Heart right ventricle (tissue), 16 donors: ENCODE measurements at places on chromosomes 3 and 15. TPM values are rescaled to one million over a fixed set of nuclear protein-coding genes. Genes with fewer than 3 reads are reported as not detected.
A peak's percentile ranks its signal among the peaks of the same experiment; 100 is the strongest.

The RYR3 gene
- 0.07 TPM for polyA plus RNA-seq

The MCCC1 gene
- polyA plus RNA-seq = 31.5 TPM

The GOLGA8G gene
- not detected for polyA plus RNA-seq

The TRIM42 gene
- polyA plus RNA-seq = not detected

The RLBP1 gene
- not detected for polyA plus RNA-seq

The ACKR4 gene
- polyA plus RNA-seq = 0.78 TPM

The GRK7 gene
- polyA plus RNA-seq = not detected

The ATP13A5 gene
- not detected for polyA plus RNA-seq

GRCh38 chr3:177618873-177619733 lies 421.8 kb upstream of the TBL1XR1 start:
- no peak for DNase-seq

DNA sequence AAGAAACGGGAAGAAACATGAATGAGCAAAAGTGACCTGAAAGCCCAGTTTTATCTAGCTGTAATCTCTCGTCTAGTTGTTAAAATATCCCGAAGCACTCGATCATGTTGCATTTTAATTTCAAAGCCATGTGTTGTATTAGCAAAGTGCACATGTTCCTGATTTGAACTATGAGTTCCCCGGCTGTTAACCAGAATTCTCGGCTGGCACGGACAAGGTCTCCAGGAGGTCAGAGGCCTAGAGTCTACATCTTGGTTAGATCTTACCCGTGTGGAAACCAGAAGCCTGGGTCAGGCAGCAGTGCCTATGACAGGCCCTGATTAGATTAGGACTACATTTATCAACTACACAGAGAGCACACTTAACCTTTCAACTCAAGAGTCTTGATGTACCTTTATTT lies 195.8 kb downstream of the CDIN1 start:
- no peak for DNase-seq

DNA sequence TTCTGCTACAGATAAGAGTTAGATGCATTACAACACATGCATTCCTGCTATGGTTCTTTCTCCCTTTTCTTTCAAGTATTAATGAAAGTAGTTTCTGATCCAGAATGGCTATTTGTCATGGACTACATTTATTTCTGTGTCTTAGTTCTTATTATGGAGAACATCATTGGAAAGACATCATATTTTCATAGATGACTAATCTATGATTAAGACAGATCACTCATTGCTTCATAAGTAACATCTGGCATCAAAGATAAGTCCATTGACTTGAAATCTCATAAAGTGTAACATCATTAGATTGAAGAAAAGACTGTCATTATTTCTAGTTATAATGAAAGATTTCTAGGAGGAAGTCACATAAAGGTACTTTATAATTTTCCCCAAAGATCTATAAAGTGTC lies 366.7 kb downstream of the NSUN3 start:
- DNase-seq = no peak

DNA sequence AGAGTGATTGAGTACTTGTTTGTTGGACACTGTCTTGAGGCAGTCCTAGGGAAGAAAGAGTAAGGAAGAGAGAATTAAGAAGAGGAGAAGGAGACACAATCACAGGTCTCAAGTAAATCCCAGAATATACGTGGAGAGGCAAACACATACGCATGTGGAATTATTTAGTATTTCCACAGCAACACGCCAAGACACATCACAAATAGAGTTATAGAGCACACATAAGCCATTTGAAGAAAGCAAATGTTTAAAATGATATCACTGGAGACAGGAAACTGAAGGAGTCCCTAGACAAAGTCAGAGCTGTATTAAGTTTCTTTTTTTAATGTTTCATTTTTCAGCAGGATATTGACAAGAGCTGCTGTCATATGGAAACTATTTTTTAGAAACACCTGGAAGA lies 206.1 kb upstream of the LRIG1 start:
- DNase-seq = no peak

DNA sequence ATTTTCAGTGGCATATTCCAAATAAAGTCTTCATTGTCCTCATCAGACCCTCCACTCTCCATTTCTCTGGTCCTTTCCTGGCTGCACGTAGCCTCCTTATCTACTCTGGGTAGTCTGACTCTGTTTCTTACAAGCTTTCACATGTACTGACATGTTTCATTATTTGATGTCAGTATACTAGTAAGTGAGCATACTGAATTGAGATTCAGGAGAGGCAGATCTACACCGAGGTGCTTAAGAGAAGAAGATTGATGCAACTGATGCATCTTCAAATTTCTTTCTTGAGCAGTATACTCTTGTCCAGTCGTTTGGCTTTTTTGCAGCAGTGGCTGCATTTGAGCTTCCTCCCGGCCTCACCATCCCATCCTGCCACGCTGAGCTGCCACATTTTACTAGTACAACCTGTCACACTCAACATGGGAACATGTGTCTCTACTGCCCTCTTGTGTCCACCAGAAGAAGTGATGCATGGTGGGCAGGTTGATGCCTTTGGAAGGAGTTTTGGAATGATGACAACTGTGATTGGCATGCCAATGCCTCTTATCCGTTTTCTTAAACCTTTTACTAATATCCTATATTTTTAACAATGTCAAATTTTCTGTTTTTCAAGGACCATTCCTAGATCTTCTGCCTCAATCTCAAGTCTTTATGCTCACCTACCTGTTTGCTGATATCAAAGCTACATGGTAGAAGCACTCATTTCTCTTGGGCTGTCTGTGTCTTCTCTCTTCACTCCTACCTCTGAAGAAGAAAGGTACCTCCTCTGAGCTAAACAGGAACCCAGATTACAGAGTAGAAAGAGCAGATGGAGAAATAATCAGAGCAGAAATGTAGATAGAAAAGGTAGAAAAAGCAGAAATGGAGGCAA lies 38.7 kb downstream of the GUCA1C start:
- no peak for DNase-seq

GRCh38 chr3:31615071-31615875 lies 82.5 kb downstream of the STT3B start:
- DNase-seq = no peak

- DNase-seq = no peak
These were observed 6.9 kb downstream of the SLC38A3 start for GRCh38 chr3:50211930-50212329.

- DNase-seq = no peak
These were observed 7.4 kb downstream of the SLC38A3 start for GRCh38 chr3:50212502-50212901.

DNA sequence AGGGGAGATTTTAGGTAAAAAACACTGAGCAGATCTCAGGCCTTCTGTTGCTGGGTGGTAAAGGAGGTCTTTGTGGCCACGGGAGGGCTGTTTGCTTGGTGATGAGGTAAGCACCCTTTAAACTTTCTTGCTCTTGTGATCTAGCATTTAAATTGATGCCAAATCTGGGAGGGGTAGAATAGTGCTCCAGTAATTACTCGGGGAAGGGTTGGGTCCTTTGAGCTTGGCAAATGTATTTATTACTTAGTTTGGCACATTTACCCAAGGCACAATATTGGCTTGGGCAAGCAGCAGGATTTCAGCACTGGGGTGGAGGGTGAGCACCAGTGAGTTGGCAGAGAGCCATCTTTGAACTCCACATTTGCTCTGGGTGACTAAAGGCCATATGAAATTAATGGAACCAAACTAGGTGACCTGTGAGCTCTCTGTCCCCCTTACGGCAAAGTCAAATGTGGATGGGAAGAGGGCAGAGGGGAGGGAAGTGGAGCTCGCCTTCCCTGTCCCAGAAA lies 185.9 kb upstream of the ONECUT1 start:
- DNase-seq = no peak

DNA sequence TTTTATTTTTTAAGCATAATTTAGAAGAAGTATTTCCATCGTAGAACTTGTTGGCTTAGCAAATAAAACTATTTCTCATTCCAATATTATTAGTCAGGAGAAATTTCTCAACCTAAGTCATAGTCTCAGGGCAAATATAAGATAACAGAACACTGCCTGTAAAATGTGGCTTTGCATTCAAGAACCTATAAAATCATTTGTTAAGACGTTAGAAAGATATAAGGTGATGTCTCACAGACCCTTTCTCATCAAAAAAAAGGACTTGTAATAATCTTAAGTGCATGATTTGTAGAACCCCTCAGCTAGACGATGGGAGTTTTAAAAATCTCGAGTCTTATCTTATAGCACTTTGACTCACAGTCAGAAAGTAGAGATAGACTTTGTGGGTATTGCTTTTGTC lies 314.7 kb upstream of the CFAP20DC start:
- DNase-seq = no peak

- DNase-seq = no peak
These were observed 187.5 kb downstream of the DOCK3 start for GRCh38 chr3:50862221-50862620.

- no peak for DNase-seq
These were observed 303.4 kb upstream of the DNAJC19 start for GRCh38 chr3:181292984-181293383.

DNA sequence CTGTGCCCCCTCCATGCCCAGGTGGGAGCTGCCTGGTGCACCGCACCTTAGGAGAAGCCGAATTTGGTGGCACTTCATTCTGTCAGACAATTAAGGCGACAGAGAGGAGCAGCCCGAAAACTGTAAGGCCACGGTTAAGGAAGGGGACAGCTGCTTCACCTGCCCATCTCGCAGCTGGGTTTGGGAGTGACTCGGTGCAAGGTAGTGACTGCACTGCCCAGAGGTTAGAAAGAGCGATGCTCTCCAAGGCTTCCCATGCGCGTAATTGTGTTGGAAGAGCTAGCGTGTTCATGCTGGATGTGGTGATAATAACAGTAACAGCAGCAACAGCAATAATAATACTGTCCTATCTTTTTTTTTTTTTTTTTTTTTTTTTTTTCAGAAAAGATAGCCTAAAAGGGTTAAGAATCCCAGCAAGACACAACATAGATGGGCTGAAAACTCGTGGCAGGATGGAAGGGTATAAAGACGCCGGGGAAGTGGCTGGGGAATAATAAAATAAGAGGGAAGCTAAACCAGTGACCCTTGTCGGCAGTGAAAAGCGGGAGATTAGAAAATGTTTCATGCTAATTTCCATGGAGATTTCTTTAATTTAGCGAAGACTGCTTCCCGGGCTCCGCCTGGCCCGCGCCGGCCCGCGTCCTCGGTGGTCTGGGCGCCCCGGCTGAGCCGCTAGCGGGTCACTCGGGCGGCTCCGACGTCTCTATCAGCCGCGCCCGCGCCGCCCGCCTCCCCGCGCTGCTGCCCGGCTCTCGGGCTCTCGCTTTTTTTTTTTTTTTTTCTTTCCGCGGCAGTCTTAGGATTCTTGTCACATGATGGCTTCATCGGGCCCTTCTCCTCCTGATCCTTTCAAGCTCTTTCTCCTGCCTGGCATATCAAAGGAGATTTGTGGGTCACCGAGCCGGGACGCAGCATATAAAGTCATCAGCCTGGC lies 617.1 kb downstream of the NR2F2 start:
- DNase-seq = no peak

GRCh38 chr15:71050461-71050860 lies 64.8 kb upstream of the THSD4 start:
- DNase-seq = no peak

DNA sequence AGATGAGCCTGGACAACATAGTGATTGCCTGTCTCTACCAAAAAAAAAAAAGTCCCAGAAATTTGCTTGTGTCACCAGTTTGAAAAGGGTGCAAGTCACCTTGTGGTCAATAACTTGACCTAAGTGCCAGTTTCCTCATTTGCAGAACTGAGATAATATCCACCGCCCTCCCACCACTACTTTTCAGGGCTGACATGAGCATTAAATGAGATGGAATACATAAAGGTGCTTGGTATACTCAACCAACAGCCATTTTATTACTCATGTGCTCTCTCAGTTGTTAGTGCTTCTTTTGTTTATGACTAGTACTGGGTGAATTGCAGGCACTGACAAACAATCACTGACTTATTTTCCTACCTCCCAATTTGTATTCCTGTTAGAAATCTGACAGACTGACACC lies 340.5 kb upstream of the SATB1 start:
- no peak for DNase-seq

DNA sequence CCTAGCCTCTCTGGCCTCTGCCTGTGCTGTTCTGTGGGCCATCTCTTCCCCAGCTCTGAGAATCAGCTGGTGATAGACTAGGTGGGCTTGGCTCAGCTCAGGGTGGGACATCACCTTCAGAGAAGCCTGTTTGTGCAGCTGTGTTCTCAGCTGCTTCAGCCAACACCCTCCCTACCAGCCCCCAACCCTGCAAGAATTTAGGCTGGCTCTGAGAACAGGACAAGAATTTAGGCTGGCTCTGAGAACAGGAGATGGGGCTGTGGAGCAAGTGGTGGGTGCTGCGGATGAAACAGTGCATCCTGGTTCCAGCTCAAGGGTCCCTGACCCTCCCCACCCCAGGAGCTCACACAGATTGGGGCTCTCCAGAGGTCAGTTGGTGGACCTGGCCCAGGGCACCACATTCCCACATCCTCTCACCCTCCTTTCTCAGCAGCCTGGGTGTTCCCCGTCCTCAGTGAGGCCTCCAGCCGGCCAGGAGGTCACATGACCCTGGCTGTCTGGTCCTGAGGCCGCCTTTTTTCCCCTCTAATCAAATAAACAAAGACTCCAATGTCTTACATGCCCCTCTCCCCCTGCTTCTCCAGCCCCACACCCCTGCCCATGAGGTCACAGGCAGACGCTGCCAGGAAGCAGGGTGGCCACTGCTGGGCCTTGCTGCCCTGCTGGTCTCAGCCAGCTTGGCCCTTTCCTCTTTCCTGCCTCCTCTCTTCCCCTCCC lies 14.9 kb downstream of the PLEKHO2 start:
- peak; percentile 63 for DNase-seq

DNA sequence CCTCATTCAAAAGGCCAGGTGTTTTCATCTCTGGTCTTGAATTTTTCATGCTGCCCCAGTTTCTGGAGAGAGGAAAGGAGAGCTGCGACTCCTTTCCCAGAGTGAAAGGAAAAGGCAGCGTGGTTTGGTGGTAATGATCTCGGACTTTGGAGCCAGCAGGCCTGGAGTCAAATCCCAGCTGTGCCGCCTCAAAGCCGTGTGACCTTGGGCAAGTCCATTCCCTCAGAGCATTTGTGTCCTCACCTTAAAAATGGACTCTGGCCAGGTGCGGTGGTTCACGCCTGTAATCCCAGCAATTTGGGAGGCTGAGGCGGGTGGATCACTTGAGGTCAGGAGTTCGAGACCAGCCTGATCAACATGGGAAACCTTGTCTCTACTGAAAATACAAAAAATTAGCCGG lies 4.7 kb upstream of the CCDC33 start:
- DNase-seq = no peak

DNA sequence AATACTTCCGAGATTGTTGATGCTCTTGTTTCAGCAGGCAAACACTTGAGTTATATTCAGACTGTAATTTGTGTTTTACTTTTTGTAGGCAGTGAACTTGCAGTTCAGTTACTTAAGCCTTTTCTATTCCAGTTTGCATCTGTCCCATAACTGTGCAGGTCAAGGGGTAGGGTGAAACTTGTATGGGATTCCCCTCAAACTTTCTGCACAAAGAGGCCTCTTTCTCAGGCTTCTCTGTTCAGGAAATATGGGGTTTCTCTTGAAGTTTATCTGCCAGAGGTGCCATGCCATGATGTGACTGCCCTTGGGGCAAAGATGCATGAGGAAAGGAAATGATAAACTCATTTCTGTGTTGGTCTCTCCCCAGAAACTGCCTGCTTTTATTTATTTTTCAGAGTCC lies 66.7 kb downstream of the SLC24A1 start:
- no peak for DNase-seq

DNA sequence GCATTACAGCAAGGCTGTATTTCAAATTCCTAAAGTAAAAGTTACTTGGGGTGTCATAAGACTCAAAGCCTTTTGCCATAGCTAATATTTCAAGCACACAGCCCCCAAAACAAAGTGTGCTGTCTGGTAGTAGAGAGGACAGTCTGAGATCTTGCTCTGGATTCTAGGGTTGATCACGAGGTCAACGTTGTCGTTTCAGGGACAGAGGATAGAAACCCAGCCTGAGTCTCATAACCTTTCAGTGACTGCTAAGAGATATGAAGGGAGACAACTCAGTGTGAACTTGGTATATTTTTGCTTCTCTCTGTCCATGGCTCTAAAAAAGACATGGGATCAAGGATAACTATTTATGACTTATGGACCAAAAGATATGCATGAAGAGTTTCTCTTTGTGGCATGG lies 25.6 kb upstream of the MINDY4B start:
- DNase-seq = no peak
